ENCODE measurements at places on chromosomes 3 and 15.

- DNase-seq, result no peak
Observed at GRCh38 chr3:111541911-111542483, at the start of gene CD96. CD96 (plus strand) TSS chr3:111542197; CDS start chr3:111542249, 52 bp downstream.

- no peak for DNase-seq
Observed at GRCh38 chr3:193795062-193795690, 202.2 kb downstream of the OPA1 start.

- DNase-seq, result no peak
Observed at GRCh38 chr3:121126033-121126706, 218.2 kb downstream of the STXBP5L start.

DNA sequence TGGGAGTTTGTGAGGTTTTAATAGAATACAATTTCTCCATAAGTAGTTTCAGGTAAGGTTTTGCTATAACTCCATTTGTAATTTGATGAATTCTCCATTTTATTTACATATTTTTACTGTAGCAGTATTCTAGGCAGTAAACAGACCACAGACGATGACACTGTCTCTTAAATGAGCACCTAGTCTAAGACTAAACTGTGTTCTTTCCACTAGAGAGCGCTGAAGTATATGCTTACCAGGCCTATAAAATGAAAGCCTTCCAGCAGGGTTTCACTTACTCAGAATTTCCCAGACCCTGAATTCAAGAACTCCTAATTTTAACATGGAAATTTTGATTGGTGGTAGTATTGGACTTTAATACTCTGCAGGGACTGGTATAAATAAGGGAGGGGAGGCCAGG is 41.6 kb downstream of the POLG start:
- DNase-seq, result no peak

- no peak for DNase-seq
Observed at GRCh38 chr3:146189519-146190173, 28.7 kb upstream of the PLOD2 start.

DNA sequence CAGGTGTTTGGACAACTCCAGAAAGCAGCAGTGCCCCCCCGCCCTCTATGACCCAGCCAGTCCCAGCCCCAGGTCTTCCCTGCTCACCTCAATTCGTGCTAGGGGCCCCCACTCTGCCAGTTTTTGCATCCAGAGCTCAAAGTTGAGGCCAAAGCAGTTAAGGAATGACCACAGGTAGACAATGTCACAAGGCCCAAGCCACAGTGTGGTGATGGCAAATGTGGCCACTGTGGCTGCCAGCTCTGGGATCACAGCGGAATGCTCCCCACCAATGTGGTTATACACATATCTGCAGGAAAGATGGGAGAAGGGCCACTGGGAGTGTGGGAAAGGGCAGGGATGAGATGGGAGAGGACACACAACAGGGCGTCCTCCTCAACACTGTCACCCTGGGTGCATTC is 8.2 kb downstream of the KLHL40 start:
- no peak for DNase-seq

DNA sequence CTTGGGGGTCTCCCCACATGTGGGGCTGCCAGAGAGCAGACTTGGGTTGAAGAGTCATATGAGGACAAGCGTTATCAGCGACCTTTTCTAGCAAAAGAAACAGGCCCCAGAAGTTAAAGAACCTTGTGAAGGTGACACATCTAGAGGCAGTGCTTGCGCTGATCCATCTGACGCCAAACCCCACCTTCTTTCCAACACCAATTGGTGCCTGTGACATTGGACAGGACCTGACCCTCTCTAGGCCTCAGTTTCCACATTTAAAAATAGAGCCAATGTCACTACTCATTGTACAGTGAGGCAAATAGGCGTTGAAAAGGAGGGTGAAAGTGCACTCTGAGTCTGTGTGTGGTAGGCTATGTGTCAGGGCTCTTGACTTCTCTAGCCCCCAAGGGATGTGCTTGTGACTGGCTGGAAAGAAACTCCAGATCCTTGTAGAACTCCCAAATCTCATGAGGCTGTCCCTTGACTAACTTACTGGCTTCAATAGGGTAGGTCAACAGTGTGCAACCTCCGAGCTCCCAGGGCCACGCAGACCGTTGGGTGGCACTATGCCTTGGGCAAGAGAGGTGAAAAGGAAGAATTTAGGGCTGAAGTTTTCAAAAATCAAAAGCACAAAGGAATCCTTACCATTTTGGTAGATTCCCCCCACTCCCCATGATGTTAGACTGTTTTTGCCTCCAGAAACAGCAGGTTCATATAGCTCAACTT is 666 bp upstream of the FAM219B start:
- no peak for DNase-seq

- no peak for DNase-seq
Observed at GRCh38 chr3:126994661-126995245, 11.8 kb downstream of the PLXNA1 start.

DNA sequence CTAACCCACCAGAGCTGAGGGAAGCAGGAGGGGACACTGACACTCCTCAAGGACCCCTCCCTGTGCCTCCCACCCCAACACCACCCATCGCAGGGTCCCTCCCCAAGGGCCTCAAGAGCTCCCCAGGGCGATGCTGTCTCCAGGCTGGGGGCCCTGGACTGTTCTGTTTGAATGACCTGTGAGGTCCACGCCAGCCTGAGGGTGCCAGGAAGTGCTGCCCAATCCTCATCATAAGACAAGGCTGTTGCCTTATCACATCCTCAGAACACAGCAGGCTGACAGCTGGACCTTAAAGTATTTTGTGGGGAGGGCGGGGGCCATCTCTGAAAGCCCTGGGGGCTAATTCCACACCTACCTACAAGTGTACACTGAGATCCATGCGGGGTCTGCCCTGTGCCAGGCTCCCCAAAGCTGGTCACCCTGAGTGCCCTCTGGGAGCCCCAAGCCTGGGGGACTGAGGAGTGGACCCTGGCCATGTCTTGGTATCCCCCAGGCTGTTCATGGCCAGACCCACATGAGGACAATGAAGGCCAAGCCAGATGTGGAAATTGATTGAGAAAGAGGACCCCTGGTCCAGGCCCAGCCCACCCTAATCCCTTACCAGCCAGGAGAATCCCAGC is 23.8 kb upstream of the GOLGA6C start:
- no peak for DNase-seq

DNA sequence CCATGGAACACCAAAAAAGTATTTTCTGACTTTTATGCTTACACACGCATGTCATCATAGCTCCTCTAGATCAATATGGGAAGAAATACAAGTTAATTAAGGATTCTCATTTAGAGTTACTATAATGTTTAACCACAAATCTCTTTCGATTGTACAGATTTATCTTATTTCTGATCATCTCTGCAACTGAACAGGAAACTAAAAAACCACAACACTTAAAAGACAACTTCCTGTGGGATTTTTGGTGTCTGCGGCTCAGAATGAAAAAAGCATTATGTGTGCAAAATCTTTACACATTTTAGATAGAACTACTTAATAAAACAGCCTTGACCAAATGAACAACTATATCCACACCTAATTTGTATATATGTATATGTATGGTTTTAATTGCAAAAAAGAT is 3.0 kb upstream of the TJP1 start:
- DNase-seq, result no peak

- DNase-seq, result no peak
Observed at GRCh38 chr15:73805504-73806089, 52.4 kb upstream of the INSYN1 start.

- DNase-seq, result peak; percentile 77
Observed at GRCh38 chr3:142850395-142851023, 38.4 kb downstream of the PCOLCE2 start.

DNA sequence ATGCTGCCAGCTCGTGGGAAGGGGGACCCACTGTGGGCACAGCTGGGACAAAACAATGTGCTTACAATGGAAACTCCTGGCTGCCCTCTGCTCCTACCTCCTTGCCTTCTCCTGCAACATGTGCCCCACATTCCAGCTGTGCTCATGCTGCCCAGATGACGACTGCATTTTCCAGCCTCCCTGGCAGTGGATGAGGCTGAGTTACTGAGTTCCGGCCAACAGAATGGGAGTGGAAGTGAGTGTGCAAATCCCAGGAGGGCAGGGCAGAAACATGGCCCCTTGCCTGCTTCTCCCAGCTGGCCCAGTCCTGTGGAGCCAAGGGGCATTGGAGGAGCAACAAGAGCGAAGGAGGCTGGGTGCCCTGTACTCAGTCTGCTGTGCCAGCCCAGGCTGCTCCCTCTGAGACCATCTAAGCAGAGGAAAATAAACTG is 17.1 kb downstream of the KLF15 start:
- no peak for DNase-seq

DNA sequence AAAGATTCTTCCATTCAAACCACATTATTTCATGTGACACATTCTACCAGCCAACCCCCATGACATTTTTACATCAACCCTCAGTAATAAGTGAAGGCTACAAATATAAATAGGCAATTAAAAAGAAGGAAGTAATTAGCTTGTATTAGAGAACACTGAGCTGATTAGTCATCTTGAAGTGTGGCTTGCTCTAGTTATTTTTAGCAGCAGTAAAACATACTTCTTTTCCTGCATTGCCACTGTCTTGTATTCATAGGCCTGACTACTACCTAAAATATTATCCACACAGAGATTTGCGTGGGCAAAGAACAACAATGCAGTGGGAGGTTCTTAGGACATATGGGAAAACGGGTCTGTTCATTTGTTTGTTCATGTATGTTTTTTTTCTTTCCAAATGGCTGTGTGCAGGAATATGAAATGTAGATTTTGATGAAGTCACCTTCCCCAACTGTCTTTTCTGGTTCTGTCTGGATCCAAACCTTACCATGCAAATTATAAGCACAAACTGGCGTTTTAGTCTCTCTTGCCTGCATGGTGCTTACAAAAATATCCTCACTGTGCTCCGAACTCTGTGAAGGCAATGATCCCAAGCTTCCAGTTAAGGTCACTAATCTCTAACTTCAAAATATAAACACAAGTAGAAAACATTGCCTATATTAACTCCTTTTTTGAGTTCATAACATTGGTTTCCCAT is 31.5 kb upstream of the TM4SF4 start:
- DNase-seq, result peak; percentile 85

DNA sequence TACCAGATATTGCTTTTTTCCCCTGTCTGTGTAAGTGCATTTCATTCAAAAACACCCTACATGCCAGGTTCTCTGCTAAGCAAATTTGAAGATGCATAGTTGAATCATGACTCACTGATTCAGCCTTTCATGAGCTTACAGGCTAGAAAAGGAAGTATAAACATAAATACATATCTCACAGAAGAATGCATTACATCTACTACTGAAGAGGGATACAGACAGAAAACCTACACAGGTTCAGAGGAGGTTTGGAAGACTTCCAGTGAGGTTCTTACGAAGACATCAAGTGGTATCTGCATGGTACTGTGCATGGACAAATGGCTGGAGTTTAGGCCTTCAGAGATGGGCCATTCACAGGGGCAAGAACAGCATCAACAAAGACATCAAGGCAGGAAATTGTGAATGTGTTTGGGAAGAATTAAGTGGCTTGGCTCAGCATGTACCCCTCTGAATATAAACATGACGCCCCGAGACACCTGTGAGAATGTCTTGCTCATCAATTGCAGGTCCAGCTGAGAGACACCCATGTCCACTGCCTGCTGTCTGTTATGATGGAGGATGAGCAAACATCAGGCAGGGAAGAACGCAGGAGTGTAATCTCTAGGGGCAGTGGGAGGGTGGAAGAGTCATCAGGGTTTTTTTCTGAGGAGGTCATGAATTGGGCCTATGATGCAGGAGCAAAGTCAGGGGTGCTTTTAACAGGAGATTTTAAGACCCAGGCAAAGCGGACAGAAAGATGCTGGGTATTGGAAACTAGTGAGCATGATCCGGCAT is 105.1 kb upstream of the GALNT15 start:
- DNase-seq, result peak; percentile 94

DNA sequence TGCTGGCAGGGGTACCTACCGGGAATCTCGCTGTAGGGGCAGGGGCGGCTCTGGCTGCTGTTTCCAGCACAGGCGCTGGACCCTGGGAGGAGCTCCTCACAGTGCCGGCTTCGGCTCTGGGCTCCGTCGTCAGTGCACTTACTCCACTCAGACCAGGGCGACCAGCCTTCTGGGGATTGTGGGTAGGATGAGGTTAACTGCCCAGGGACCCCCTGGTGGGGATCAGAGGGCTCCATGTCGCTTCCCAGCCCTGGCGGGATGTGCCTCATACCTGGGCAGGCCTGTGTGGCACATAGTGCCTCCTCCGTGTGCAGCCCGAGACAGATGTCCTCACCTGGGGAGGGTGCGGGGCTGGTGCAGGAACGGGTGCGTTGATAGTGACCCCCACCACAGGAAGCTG is 115.7 kb downstream of the SEMA5B start:
- DNase-seq, result no peak

DNA sequence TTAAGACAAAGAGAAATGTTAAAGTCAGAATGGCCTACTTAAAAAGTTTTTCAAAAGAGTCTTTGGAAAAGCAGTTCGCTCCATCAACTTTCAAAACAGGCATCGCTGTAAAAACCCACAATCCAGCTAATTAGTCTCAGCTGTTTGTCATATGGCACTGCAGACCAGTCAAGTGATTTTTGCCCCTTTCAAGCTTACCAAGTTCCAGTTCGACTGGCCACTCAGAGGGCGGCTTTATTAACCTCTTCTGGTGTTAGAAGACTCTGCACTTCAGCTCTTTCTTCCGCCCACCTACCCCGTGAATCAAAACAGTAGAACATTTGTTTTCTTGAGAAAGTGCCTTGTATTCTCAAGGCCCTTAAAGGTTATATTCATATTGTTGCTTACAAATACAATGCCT is 19.3 kb downstream of the RAB27A start:
- DNase-seq, result no peak

GRCh38 chr3:129289201-129289921 is 10.7 kb downstream of the HMCES start:
- no peak for DNase-seq

GRCh38 chr15:100794008-100794407 is 85.6 kb upstream of the ALDH1A3 start:
- DNase-seq, result no peak

DNA sequence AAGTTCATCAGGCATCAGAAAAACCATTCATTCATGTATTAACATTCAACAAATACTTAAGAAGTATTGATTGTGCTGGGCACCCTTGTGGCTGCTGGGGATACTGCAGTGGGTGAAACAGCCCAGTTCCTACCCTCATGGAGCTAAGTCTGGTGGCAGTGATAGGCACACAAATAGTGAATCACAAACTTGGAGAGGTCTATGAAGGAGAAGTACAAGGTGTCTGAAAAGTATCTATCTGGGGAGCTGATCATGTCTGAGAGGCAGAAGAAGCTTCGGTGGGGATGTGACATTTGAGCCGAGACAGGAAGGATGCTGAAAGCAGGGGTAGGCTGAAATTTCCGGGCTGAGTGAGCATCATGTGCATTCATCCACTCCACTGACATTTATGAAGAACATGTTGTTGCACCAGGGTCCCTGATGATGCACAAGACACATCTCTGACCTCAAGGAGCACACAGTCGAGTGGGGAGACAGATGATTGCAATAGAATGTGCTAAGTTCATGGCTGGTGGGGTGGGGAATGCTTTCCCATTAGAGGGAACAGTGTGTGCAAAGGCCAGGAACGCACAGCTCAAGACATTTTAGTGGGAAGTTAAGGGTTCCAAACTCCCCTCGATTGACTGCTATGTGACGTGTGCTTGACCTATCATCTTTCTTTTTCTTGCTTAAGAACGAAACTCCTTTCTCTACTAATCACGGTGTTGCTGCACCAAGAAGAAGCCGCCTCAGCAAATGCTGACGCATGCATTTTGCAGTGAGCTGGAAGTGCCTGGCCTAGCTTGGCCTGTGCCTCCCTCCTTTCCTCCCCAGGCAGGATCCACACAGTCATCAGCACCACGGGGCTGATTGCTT is 309.1 kb upstream of the ICE2 start:
- DNase-seq, result no peak

- DNase-seq, result peak; percentile 89
Observed at GRCh38 chr3:20622304-20622703, 436.3 kb upstream of the SGO1 start.

All from AG04449 (cell line).